Nephron progenitor cell (in vitro differentiated cells): ENCODE measurements at places on chromosomes 4 and X.

DNA sequence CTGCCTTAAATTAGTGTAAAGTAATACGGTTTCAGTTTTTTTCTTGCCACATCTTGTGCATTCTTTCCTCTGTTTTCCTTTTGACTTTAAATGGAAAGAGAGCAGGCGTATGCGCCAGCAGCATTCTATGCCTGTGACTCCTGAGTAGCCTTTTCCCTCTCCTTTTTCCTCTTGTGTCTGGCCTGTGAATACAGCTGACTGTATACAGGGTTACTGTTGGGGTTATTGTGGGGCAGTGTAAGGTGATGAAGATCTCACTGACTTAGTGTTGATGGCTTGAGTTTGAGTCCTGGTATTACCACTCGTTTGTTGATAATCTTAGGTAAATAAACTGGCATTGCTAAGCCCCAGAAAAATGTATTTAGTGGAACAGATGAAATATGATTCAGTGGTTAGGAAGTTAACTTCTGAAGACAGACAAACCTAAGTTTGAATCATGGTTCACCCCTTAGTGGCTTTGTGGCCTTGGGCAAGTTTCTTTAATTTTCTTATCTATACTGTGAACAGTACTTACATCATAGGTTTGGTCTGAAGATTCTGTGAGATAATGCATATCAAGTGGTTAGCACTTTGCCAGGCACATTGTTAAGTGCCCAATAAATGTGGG is 105.1 kb downstream of the FNIP2 start:
- DNase-seq, result no peak

GRCh38 chr4:5403746-5404497 is 304.4 kb downstream of the EVC2 start:
- DNase-seq, result no peak

DNA sequence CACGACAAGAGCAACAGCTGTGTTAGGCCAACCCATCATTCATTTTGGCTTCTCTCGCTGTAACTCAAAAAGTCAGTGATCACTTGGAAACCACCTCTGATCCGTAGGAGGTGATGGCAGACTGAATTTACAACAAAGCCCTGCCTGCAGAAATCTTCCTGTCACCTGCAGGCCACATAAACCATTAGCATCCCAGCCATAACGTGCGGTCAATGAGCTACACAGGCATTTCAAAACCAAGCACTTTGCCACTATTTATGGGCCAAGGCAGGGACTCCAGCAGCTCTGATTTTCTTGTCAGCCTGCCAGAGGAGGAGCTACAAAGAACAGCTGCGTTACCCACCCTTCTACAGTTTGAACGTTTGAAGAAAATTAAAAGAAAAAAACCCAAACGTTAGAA is 228.1 kb upstream of the PPARGC1A start:
- no peak for DNase-seq

GRCh38 chrX:72306851-72307645 is 1.3 kb upstream of the CITED1 start:
- DNase-seq, result peak; percentile 60
